Spleen (tissue), 13 donors: ENCODE measurements at places on chromosomes 13 and 19.

- DNase-seq = no peak
Measured at GRCh38 chr13:33639626-33640080, 178.3 kb upstream of the RFC3 start.

- DNase-seq = peak; percentile 30
Measured at GRCh38 chr19:15298847-15299567, 33.3 kb downstream of the BRD4 start.

DNA sequence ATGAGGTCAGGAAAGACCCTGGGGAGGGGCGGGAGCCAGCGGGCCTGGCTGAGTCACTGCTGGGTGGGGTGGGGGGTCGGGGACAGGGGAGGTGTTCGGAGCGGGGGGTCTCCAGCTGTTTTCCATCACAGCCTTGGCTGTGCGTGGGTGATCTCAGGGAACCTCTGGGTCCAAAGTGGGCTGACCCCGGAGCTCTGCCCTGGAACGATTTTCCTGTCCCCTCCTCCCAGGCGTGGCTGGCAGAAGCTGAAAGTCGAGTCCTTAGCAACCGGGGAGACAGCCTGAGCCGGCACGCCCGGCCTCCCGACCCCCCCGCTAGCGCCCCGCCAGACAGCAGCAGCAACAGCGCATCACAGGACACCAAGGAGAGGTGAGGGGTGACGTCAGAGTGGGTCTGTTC is 10.6 kb downstream of the TRIP10 start:
- DNase-seq = no peak

GRCh38 chr13:27264181-27264580 is 6.4 kb upstream of the RASL11A start:
- DNase-seq = no peak

GRCh38 chr13:48770372-48770771 is 116.6 kb downstream of the CYSLTR2 start:
- DNase-seq = no peak

- DNase-seq = no peak
Measured at GRCh38 chr13:22880741-22881720, 299.7 kb upstream of the SGCG start.

GRCh38 chr19:55492362-55492944 is 4.2 kb downstream of the SSC5D start:
- DNase-seq = no peak

DNA sequence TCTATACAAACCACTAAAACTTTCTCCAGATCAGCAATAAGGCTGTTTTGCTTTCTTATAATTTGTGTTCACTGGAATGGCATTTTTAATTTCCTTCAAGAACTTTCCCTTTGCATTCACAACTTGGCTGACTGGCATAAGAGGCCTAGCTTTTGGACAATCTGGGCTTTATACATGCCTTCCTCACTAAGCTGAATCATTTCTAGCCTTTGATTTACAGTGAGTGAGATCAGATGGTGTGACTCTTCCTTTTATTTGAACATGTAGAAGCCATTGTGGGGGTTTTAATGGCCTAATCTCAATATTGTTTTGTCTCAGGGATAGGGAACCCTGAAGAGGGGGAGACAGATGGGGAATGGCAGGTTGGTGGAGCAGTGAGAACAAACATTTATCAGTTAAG is 82.7 kb downstream of the FOXO1 start:
- no peak for DNase-seq

GRCh38 chr19:42121656-42122069 is 10.6 kb downstream of the POU2F2 start:
- DNase-seq = peak; percentile 92

DNA sequence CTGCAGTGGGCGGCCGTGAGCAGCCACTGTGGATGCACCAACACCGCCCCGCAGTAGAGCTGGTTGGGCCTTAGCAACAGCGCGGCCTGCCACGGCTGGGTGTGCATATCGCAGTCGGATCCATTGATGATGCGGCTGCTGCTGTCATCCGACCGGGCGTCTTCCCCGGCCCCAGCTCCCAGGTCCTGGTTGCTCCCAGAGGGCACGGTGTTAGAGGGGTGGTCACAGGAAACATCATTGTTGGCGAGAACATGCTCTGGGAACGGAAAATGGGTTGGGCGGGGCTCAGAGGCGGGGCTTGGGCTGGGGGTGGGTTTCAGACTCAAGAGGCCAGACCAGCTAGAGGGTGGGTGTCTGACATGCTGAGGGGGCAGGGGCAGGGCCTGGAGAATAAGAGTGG is 3.0 kb downstream of the KLK5 start:
- no peak for DNase-seq

- DNase-seq = no peak
Measured at GRCh38 chr13:32087955-32088747, 56.6 kb downstream of the FRY start.

- DNase-seq = no peak
Measured at GRCh38 chr13:93951108-93951507, 528.4 kb downstream of the DCT start.

DNA sequence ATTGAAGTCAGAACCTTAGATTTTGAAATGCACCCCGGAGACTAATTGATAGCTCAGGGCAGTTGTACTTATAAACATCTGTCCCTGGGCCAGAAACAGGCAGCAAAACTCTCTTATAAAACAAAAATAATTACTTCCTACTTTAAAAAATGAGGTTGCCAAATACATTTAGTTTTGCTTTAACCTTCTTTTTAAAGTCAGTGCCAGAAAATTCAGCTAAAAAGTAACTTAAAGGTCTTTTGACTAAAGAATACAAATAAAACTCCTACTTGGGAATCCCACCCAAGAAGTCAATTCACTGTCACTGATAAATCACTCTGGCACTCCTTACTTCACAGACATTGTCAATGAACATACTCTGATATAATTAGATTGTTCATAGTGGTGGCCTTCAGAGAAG is 60.7 kb downstream of the DOCK9 start:
- DNase-seq = no peak

- DNase-seq = no peak
Measured at GRCh38 chr19:1766800-1767352, 13.6 kb downstream of the ONECUT3 start.

- no peak for DNase-seq
Measured at GRCh38 chr19:57302020-57302465, 18.2 kb upstream of the ZNF543 start.

DNA sequence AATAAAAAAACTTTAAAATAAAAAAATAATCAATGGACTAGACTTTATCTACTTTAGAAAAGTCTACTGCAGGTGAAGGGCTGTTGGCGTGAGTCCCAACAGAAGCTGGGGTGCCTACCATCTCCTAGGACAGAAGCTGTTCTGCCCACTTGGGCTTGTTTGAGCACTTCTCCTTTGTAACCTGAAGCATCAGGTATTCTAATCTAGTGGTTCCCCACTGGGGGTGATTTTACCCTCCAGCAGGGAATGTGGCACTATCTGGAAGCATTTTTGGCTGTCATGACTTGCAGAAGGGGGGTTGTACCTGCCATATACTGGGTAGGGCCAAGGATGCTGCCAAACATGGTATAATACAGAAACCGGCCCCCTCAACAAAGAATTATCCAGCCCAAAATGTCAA is 16.2 kb upstream of the DOCK9 start:
- no peak for DNase-seq

- peak; percentile 89 for DNase-seq
Measured at GRCh38 chr19:2053601-2054389, 2.8 kb upstream of the MKNK2 start.

DNA sequence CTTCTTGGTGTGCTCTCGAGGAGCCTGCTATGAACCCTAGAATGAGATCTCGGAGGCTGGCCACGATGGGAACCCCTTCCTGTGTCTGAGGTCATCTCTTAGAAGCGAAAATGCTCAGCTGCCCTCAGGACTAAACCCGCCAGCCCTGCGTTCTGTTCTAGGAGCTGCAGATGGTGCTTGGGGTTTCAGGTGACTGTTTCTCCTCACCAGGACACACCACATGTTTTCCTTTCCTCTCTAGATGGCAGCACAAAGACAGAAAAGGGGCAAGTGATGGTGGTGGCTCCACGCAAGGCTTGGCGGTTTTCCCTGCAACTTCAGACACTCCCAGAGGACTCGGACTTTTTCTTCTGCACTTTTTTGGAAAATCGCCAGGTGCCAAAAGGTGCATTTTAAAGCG is 60.1 kb downstream of the RNASEH2B start:
- no peak for DNase-seq

- DNase-seq = no peak
Measured at GRCh38 chr19:34507414-34508067, 26.0 kb downstream of the WTIP start.

DNA sequence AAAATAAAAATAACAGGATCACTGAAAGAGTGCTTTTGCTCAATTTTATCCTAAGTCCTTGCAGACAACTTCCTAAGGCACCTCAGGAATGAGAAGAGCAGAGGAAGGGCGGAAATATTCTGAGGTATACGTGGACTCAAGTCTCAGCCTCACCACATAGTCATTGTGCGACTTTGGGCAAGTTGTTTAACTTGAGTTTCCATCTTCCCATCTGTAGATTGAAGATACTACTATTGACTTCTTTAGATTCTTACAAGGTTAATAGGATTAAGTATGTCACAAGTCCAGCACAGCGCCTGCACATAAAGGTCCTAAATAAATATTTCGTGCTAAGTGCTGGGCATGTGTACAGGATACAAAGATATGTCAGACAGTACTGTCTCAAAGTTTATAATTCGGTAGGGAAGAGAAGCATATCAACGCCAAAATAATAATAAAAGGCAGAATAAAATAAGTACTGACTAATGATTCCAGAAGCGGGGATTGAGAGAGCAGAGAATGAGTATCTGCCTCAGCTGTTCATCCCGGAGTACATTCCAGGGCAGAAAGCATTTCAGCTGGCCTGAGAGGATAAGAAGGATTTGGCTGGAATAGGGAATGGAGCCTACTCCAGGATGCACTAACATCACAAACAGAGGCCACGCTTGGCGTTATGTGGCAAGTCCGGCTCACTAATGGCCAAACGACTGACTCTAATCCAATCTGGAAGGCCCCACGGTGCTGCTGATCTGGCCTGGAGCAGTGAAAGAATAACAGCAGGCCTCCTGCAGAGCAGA is 139.7 kb downstream of the FLT1 start:
- DNase-seq = no peak
